Left ventricle myocardium inferior (tissue), 1 donor: ENCODE measurements at places on chromosomes 2 and 18.

GRCh38 chr2:191171286-191171685, 20.5 kb upstream of the STAT4 start:
- DNase-seq, result no peak

DNA sequence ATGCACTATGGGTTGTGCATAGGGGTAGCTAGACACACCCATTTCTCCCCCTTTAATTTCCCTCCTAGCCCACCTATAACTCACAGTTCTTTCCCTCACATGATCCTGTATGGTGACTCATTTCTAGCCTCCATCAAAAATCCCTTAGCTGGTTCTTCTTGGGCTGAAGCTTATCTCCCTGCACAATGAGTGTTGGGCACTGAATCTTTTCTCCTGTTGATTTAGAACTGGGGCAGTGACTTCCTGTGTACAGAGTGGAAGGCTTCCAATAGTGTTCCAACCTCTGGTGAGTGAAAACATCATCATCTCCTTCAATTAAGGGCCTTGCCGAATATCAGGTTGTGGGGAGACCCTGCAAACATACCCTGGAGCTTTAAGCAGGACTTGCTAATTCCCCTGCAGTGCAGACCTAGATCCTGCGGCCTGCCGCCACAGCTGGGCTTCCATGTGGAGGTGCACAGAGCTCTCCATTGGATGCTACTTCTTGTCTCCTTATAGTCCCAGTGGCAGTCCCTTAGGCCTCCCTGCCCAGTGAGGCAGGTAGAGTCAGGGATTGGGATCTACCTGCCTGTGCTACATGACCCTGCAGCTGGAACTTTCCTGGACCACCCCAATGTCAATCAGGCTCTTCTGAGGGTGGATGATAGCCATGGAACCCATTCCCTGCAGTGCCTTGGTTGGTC, 121.8 kb downstream of the PLB1 start:
- DNase-seq, result no peak

GRCh38 chr2:172093416-172094293, 8.3 kb downstream of the DLX1 start:
- DNase-seq, result no peak

DNA sequence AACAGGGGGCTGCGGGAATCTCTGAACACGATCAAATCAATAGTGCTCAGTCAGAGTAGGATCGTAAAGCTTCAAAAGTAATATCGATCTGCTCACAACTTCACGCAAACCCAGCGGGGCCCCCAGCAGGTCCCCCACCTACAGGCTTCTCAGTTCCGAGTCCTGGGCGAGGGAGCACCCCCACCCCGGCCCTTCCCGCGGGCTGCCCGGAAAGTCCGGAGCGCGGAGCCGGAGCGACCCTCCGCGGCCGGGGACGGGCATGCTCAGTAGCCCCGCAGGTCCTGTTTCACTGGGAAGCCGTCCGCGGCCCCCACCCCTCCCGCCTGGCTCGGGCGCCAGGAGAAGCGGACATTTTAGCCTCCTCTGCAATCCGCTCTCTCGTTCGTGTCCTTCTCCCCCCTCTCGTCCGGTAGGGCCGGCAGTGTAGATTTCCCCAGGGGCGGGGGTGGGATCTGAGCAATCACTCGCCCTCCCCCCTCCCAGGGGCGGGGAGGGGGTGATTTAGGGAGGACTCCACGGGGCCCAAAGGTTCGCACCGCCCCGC, 3.3 kb upstream of the SPRED2 start:
- peak; percentile 90 for DNase-seq

GRCh38 chr2:60643747-60644146, 90.3 kb upstream of the BCL11A start:
- no peak for DNase-seq

GRCh38 chr18:79629606-79630005, 50.0 kb upstream of the CTDP1 start:
- DNase-seq, result no peak

DNA sequence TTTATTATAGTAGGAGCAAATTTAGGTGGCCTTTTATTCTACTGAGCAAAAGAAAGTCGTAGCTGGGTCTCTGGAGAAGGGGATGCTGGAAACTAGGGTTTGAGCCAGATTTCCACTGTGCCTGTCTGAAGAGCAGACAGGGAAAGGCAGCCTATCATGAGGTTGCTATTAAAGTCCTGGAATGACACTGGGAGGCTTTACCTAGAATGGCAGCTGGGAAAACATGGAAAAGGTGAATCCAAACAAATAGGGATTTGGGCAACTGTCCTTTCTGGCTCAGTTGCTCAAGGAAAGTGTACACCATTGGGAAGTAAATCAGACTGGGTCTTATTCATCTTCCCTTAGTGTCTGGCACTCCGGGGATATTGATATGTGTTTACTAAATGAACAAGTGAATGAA, 154.6 kb downstream of the MTX2 start:
- DNase-seq, result no peak

- DNase-seq, result no peak
Measured at GRCh38 chr2:173187941-173188788, 112.5 kb downstream of the MAP3K20 start.

DNA sequence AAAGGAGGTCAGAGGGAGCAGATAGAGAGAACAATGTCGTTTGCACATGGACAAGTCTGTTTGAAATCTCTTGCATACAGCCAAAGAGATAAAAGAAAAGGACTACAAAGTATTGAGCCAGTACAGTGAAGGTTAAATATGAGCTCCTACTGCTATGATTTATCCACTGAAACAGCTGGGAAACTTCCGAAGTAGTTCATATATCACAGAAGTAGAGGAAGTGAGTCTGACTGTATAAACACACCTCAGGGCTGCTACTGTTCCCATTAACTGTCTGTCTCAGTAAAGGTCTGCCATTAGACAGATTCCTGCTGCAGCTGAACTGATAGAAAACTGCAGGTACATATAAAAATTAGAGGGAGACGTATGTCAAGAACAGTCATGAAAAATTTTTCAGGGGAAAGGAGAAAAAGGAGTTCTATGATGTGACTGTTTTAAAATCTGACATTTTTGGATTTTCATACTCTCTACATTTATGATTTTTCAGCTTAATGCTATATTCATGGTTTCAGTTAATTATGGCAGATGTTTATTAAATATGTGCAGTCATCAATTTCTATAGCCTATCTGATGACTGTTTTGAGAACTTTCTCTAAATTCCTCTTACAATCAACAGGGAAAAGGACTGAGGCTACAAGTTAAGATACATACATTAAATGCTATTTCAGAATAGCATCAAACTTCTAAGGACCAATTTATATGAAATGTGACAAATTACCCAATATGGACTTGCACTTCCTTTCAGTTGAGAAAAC, 364.7 kb downstream of the ERBB4 start:
- no peak for DNase-seq

GRCh38 chr2:224180810-224181209, 141.7 kb upstream of the SERPINE2 start:
- DNase-seq, result peak; percentile 15

- DNase-seq, result no peak
Measured at GRCh38 chr2:13822365-13822764, 810.2 kb upstream of the LRATD1 start.

GRCh38 chr2:62662131-62662530, 43.4 kb upstream of the EHBP1 start:
- no peak for DNase-seq

- DNase-seq, result no peak
Measured at GRCh38 chr18:54829856-54830255, 1.6 kb downstream of the RAB27B start.

DNA sequence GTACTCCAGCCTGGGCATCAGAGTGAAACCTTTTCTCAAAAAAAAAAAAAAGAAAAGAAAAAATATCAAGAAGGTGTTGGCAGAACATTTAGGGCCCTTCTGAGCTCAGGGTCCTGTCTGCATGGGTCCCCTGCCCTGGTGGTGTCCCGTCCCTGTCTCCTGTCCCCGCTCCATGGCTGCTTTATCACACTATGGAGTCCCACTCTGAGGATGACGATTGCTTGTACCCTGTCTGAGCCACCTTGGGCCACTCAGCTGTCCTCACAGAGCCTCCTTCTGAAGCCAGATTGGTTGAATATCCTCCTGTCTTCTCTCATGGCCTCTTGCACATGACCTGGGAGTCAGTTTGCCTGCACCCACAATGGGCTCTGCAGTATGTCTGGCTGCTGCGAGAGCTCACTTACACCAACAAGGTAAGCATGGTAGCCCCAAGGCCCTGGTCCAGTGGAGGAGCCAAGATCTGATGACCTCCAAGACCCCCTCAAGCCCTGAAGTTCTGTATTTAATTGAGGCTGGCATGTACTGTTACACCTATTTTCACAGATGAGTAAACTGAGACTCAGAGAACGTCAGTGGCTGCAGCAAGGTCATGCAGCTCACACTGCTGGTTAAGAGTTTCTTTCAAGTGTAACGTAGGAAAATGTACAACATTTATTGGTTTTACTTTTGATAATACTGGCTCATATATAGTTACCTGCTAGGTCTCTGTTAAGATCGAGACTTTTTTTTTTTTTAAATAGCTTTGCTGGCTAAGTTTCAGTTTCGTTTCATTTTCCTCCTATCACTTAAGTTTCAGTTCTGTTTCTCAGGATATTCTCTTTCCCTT, 16.9 kb upstream of the ZCCHC2 start:
- DNase-seq, result no peak

- DNase-seq, result no peak
Measured at GRCh38 chr2:46548521-46549144, 69.3 kb downstream of the TMEM247 start.

- no peak for DNase-seq
Measured at GRCh38 chr2:41943159-41943558, 104.7 kb upstream of the PKDCC start.
